Neural crest cell (in vitro differentiated cells): ENCODE measurements at places on chromosomes 12 and 14. TPM values are rescaled to one million over a fixed set of nuclear protein-coding genes. Genes with fewer than 3 reads are reported as not detected.
A peak's percentile ranks its signal among the peaks of the same experiment; 100 is the strongest.

The NEK9 gene
- total RNA-seq: 109 and 113 TPM in 2 replicates

The GPR84 gene
- total RNA-seq: not detected in 2 replicates

The TAS2R42 gene
- total RNA-seq: not detected in 2 replicates

The GSC gene
- not detected in 2 replicates for total RNA-seq

The HOXC10 gene
- total RNA-seq: 1.8 TPM in 2 replicates

The CEBPE gene
- total RNA-seq: not detected in 2 replicates

The CCDC38 gene
- total RNA-seq: 0.18 TPM in 1 of 2 replicates, not detected in the other

The AMDHD1 gene
- total RNA-seq: 0.18 and 0.30 TPM in 2 replicates

The MEG3 gene
- total RNA-seq: 0.96 and 1.0 TPM in 2 replicates

The SLC38A6 gene
- total RNA-seq: 13.2 and 14.5 TPM in 2 replicates

- no peak for DNase-seq
Measured at GRCh38 chr12:113104953-113105510, 30.5 kb downstream of the RASAL1 start.

GRCh38 chr12:91177381-91177780 lies 5.2 kb downstream of the DCN start:
- no peak for DNase-seq

DNA sequence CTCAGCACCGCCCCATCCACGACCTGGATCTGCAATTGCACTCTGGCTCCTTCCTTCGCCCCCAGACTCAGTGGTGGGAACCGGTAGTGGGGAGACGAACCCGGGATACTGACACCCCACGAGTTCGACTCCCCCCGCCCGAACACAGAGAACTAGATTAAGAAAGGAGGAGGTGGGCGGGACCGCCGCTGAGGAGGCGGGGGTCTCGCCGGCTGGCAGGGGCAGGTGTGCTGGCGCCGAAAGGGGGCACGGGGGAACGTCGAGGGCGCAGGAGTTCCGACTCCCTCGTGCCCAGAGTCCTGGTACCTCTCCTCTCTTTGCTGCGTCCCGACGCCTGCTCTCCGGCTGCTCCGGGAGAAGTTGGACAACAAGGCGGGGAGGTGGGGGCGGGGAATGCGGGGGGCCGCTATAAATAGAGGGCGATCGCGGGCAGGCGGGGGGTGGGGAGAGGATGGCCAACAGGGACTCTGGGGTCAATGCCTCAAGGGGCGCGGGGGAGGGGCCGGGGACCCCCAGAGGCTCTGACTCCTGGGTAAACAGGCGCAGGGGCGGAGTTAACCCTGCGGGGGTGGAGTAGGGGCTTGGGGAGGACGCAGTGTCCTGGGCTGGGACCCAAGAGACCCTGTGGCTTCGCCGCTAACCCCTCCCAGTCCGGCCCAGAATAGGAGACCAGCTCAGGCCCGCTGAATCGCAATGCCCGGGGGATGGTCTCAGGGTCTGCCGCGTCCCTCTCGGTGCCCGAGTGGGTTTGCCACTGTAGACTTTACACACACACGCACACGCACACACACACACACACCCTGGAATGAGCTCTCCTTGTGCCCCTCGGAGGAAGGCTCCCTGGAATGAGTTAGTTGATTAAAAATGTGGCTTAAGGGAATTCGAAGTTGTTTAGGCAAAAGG lies 761 bp upstream of the NDRG2 start:
- DNase-seq: peak; percentile 23

DNA sequence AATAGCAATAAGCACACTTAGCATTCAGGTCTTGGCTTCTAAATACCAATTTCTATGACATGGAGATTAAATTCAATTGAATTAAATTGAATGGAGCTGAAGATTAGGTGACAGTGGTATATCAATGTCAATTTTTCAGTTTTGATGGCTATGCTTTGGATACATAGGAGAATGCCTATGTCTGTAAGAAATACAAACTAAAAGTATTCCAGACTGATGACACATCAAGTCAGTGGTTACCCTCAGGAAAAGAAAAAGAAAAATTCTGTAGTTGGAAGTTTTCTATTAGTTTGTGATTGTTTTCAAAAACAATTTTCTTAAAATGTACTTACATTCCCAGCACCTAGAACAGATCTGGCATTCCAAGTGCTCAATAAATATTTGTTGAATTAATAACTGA lies 4.9 kb upstream of the DCAF4 start:
- DNase-seq: no peak

- DNase-seq: no peak
Measured at GRCh38 chr14:104800015-104800770, 708 bp upstream of the ZBTB42 start.

DNA sequence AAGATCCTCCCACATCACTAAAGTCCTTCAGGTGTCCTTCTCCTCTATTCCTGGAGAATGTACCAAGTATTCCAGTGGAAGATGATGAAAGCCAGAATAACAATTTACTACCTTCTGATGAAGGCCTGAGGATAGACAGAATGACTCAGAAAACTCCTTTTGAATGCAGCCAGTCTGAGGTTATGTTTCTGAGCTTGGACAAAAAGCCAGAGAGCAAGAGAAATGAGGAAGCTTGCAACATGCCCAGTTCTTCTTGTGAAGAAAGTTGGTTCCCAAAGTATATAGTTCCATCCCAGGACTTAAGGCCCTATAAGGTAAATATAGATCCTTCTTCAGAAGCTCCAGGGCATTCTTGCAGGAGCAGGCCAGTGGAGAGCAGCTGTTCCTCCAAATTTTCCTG lies 54.6 kb upstream of the HELB start:
- no peak for DNase-seq

DNA sequence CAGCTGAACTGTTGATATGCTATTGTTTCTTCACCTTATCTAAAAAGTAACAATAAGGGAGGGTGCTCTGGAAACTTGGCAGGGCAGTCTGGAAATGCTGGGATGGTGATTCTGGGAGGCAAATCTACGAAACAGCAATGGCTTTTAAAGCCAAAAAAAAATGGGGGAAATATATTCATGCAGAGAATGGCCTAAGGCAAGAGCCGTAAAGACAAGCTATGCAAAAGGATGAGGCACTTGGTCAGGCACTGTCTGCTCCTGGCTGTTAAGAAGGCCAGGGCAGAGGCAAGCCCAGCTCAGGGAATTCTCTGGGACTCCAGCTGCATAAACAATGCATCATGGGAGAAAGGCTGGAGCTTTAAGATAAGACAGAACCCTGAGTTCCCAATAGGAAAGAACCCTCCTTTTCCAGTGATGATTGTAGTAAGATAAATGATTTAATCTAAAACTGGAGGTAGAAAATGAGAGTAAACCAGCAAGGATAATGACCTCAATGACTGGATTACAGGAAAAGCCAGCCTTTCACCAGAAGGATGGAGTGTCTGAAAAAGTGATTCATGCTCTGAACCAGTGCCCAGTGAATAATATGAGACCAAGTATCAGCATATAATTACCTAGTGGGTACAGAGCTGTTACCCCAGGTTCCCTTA lies 46.0 kb downstream of the ITPR2 start:
- DNase-seq: no peak

- no peak for DNase-seq
Measured at GRCh38 chr12:82277582-82277981, 80.6 kb downstream of the CCDC59 start.

GRCh38 chr14:102279688-102280348 lies 25.1 kb downstream of the MOK start:
- DNase-seq: no peak

GRCh38 chr14:47240748-47241437 lies 434.5 kb downstream of the MDGA2 start:
- DNase-seq: no peak

GRCh38 chr14:37745657-37746056 lies 150.2 kb downstream of the TTC6 start:
- DNase-seq: no peak

- DNase-seq: no peak
Measured at GRCh38 chr14:38261620-38262019, 5.7 kb upstream of the CLEC14A start.

- no peak for DNase-seq
Measured at GRCh38 chr12:95989504-95990123, 6.5 kb downstream of the HAL start.

DNA sequence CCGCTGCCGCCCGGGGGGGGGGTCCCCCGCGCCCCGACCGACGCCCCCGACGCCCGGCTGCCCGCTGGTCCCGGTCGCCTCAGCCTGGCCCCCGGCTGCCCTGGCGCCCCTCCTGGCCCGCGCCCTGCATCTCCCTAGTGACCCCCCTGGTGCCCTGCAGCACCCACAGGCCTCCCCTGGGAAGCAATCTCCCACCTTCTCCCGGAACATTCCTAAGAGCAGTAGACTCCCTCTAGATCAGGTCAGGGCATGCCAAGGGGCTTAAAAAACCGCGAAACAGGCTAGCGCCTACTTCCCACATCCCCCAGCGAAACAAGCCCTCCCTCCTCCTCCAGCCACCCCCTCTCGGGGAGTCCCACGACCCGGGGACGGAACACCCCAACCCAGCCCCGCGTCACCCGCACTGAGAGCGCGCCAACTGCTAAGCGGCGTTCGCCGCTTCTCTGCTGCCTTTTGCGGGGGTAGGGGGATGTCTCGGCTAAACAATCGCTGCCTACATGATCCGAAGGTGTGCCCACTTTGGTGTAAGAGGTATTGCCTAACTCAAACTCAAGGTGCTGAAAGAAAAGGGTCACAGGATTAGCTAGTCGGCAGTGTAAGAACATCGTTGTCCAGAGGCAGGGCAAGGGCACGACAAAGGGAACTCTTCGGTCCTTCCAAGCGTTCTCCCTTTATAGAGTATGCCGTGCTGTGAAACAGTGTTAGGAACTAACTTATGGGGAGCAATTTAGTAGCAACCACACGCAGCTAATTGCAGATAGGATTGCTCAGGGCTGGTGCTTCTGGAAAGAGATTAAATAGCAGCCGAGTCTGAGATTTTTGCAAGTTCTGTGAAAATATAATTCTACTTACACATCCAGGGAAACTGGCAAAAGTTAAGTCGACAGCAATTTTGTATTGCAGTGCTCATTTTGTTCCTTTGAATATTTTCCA lies 619 bp upstream of the NTN4 start:
- DNase-seq: peak; percentile 13

- DNase-seq: no peak
Measured at GRCh38 chr12:100020370-100020769, 35.6 kb upstream of the ANKS1B start.

DNA sequence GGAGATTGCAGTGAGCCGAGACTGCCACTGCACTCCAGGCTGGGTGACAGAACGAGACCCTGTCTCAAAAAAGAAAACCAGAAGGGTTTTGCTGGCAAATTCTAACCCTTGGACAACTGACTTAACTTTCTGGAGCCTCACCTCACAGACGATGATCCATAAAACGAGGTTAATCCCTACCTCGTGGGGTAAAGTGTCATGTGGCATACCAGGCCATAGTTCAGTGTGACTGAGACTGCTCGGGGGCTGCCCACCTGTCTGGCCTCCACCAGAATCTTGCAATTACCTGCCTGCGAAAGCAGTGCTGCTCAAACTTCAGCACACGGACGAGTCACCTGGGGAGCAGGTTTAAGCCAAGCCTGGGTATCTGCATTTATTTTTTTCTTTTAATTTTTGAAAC lies 26.8 kb downstream of the P2RX4 start:
- no peak for DNase-seq

- DNase-seq: no peak
Measured at GRCh38 chr14:61813096-61813606, 50.9 kb downstream of the SNAPC1 start.

DNA sequence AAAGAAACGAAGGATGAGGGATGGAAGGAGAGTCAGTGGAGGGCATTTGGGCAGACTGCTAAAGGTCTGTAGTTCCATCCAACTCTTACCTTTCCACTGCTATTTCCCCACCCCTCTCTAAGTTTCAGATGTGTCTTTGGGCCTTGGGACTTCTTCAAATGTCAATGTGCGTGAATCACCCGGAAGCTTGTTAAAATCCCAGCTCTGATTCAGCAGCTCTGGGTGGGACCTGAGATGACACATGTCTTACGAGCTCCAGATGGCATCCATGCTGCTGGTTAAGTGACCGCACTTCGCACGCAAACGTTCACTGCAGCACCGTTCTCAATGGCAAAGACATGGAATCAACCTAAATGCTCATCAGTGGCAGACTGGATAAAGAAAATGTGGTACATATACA lies 309.9 kb downstream of the VRK1 start:
- DNase-seq: no peak

GRCh38 chr12:69471667-69472385 lies 1.6 kb downstream of the FRS2 start:
- DNase-seq: no peak

GRCh38 chr14:77125823-77126325 lies 15.7 kb downstream of the ZDHHC22 start:
- DNase-seq: no peak

GRCh38 chr12:115008929-115009328 lies 325.0 kb upstream of the TBX3 start:
- DNase-seq: no peak
